ENCODE measurements at places on chromosomes 2 and 18.

DNA sequence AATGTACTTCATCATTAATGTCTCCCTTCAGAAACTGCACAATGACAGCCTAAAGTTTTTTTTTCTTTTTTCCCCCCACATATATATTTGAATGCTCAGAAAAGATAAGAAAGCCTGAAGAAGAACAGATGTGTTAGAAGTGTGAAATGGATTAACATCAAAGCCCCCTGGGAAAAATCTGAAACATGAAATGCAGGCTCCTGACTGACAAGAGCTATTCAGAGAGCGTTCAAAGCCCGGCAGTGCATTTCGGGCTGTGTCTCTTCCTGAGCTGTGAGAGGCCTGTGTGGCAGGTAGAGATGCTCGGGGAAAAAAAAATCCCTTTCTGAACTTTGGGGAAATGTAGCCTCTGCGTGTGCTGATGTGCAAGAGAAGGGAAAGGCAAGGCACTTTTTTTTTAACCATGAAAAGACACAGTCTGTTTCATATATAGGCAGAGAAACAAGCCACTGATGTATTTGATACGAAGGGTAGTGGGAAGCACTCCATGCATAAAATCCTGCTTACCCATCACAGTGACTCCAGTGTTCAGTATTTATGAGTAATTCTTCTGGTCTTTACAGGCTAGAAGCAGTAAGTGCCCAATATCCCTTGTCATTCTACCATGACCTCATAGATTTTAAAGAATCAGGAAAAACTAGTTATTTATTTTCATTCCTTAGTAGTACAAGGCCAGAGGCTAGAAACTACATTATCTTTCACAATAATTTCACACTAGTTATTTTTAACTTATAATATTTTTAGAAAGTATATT, 1574.2 kb upstream of the PIK3C3 start:
- DNase-seq, result no peak

DNA sequence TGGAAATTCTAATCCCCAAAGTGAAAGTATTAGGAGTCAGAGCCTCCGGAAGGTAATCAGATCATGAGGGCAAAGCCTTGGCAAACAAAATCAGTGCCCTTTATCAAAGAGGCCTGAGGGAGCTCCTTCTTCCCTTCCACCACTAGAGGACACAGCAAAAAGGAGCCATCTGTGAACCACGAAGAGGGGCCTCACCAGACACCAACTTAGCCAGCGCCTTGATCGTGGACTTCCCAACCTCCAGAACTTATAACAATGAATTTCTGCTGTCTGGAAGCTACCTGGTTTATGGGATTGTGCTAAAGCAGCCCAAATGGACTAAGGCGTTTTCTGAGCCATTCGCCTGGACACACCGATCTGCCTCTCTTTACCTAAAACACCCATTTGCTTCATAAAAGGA, 133.1 kb downstream of the EIPR1 start:
- DNase-seq, result no peak

DNA sequence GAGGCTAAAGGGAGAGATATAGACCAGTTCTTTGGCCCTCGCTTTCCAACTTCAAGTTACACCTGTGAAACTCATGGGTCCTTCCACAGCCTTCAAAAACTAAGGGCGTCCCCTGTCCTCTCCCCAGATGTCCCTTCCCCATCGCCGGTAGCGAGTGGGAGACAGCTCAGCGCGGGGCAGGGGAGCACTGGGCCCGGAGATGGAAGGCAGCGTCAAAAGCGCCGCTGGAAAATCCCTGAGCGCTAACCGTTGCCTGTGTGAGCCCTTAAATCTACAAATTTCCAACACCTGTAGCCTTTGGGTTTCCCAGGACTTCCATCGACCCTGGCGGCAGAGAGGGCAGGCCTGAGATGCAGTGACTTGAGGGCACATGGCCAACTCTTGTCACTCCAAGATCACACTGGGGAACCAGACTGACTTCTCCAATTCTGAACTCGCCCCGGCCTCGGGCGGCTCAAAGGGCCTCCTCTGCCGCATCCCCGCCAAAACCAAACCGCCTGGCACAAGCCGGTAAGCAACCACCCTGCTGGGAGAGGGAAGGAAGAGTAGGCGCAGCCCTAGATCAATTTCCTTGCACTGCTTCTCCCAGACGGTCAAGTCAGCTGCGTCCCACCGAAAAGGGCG, 879 bp upstream of the EPAS1 start:
- no peak for DNase-seq

- no peak for DNase-seq
Measured at GRCh38 chr18:78977637-78978348, 1.8 kb upstream of the SALL3 start.

DNA sequence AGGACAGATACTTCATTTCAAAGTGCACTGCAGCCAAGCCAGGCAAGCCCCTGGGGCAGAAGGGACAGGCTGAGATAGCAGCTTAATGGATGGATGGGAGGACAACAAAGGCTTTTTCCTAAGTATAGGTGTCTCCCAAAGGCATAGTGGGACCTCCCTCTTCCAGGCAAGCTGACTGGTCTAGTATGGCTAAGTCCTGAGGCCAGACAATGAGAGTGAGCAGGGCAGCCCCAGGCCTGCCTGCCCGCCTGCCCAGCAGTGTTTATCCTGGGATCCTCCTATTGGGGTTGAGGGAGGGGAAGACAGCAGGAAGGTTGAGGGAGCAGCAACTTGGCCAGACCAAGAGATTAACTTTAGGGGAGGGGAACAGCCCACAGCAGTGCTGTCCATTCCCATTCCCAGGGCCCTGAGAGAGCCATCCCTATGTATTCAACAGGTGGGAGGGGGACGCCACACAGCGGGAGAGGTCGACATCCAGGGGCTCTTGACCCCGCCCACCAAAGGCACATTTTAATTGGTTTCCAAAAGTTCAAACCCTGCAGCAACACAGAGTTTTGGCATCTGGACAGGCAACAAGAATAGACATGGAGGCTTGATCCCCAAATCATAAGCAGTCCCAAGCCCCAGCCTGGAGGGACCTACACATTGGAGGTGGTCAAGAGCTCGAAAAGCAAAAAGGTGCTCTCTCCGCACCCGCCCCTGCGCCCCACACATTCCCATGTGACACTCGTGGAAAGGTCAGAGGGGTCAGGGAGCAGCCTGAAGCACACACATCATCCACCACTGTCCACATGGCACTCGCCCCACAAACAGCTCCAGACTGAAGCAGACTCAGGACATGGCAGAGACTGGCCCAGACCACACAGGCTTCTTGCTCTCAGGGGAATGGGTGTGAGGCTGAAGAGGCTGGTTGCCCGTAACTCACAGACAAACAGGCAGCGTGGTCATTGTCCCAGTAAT, 2.9 kb upstream of the SFXN5 start:
- DNase-seq, result no peak

DNA sequence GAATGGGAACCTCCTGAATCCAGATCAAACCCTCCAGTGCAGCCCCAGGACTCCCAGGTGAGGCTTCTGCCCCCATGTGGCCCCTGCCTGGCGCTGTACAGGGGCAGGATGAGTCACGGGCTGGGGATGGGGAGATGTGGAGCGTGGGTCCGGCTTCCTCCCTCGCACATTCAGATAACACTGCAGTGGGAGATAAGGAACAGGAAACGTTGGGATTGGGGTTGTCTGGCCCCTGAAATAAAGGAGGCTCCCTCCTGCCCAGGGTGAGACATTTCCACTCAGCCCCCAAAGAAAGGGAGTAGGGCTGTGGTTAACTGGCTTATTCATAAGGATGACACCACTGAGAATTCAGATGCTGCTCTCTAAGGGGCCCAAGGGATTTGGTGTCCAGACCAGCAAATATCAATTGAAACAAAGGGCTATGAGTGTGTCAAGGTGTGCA, 30.7 kb downstream of the IGFBP5 start:
- no peak for DNase-seq

GRCh38 chr2:143142598-143142997, 13.4 kb downstream of the ARHGAP15 start:
- no peak for DNase-seq

- no peak for DNase-seq
Measured at GRCh38 chr2:204234248-204234647, 297.7 kb downstream of the ICOS start.

- no peak for DNase-seq
Measured at GRCh38 chr18:62407660-62408059, 82.5 kb downstream of the TNFRSF11A start.

GRCh38 chr18:75809151-75809925, 381.8 kb upstream of the SMIM21 start:
- no peak for DNase-seq

- DNase-seq, result no peak
Measured at GRCh38 chr2:143974262-143974661, 545.7 kb downstream of the ZEB2 start.

GRCh38 chr18:48238206-48238605, 171.0 kb downstream of the ZBTB7C start:
- DNase-seq, result no peak

All from iPS DF 6.9 (cell line).